ENCODE measurements at places on chromosomes 3 and 15.

DNA sequence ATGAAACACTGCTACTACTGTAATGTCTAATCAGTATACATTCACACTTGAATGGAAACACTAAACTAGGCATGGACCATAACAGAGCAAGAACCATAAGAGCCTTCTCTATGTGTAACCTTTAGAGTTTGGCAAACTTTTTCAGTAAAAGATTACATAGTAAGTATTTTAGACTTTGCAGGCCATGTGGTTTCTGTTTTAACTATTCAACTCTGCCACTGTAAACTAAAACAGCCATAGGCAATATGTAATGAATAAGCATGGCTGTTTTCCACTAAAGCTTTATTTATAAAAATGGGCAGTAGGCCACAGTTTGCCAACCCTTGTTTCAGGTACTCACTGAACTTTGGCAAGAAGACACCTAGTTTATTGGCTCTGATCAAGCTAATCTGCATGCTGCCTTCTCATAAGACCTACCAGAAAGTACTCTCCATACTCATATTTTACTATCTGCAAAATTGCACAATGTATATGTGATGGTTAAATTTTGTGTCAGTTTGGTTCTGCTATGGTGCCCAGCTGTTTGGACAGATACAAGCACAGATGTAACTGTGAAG is 46.0 kb downstream of the UACA start:
- DNase-seq, result no peak

- peak; percentile 67 for DNase-seq
These were observed 418.9 kb upstream of the NAALADL2 start for GRCh38 chr3:174440253-174440701.

GRCh38 chr15:70478251-70478990 is 284.9 kb downstream of the UACA start:
- no peak for DNase-seq

DNA sequence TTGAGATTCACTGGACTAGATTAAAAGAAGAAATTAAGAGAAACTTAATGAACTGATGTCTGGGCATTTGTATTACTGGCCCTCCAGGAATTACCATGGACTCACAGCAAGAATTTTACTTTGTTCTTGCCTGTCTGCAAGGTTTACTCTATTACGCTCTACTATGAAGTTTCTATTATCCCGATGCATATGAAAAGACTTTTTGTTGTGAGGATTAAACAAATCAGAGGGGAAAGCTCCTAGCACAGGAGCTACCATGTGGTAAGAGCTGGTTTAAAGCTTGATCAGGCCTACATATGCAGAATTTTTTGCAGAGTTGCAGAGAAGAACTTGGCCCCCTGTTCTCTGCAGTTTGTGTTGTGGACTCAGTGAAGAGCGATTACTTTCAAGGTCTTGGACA is 61.7 kb upstream of the PTX3 start:
- DNase-seq, result no peak

DNA sequence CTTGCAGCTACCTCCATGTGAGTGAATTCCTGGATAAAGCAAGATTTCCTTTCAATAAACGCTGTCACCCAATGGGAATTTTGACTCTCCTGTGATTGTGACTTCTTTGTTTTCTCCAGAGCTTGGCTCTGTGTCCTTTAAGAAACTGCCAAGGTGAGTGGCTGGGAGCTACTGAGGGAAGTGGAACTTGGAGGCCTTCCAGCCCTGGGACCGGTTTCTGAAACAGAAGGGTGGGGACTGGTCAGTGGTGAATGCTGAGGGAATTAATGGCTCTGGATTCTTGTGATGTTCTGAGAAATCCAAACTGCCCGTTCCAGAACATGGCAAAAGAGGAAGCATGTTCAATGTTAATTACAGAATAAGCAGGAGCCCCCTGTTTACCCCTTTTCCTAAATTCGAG is 41.1 kb upstream of the MYZAP start:
- no peak for DNase-seq

DNA sequence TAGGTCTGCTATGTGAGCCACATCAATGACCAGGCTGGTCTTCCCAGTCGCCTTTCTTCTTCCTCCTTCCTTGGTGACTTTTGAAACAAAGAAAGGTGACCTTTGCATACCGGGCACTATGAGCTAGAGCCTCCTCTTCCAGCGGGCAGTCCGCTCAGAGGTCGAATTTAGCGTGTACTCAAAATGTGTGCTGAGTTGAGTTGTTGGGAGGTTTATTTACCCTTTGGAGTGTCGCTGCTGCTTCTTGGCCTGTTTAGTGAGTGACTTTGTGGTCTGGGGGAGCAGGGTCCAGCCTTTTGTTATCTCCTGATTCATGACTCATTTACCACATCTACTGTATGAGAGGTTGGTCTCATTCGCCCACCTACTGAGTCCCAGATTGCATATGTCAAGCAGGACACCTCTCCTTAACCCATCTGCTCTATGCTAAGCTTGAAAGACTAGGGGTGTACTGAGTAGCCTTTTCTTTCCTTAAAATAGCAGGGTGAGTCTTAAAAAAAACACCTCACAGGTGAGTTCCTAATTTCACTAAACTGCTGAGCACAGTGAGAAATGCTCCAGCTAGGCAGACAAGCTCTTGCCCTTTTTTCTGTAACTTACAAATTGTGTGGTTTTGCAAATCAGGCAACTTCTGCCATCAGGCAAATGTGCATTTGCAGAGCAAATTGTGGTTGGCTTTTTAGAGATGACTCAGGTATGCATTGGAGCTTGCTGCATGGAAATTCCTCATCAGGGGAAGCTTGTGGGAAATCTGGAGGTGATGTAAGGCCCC is 3.2 kb upstream of the SIAH2 start:
- peak; percentile 82 for DNase-seq

- DNase-seq, result no peak
These were observed 1.4 kb downstream of the GLCE start for GRCh38 chr15:69161878-69162213.

DNA sequence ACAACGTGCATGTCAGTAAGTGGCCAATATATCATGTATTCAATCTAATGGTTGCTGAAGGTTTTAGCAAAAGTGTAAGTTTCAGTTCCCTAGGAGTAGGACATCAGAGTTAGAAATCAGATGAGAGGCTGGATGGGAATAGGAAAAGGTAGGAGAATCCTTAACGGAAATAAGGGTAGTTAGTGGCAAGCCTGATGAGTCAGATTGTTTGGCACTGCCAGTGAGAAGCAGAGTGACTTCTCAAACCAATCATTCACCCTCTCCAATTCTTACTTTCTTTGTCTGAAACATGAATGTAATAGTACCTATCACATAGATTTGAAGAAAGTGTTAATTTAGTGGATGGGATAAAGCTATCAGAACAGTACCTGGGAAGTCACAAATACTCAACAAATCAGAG is 894.0 kb downstream of the NTRK3 start:
- no peak for DNase-seq

DNA sequence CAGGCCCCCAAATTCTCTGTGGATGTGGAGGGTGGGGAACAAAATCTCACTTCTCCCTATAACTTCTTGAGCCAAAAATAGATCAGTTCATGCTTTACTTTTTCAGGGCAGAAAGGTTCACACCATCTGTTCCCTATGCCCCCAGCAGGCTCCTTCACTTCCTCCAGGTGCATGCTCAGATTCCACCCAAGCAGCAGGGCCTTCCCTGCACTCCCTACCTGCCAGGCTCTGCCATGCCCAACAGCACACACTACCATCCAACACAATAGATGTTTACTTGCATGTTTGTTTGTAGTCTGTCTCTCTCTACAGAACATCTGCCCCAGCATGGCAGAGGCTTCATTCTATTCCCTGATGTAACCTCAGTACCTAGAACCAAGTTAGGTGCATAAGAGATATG is 43.3 kb downstream of the GABRB3 start:
- no peak for DNase-seq

GRCh38 chr3:192892981-192893700 is 24.5 kb downstream of the MB21D2 start:
- peak; percentile 92 for DNase-seq

GRCh38 chr15:29860872-29861271 is 38.6 kb upstream of the TJP1 start:
- peak; percentile 55 for DNase-seq

- peak; percentile 67 for DNase-seq
These were observed 77.1 kb downstream of the WDR76 start for GRCh38 chr15:43903864-43904290.

DNA sequence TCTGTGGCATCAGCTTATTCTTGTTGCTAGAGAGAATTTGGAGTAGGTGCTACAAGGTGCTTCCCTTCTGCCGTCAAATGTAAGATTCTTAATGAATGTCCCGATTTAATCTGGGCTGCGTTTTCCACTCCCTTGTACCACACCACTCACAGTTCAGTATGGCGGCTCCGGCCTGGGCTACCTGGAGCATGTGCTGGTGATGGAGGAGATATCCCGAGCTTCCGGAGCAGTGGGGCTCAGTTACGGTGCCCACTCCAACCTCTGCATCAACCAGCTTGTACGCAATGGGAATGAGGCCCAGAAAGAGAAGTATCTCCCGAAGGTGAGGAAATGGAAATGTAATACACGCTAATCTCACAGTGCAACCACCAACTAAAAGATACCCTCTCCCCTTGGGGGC is 4.9 kb downstream of the IVD start:
- no peak for DNase-seq

DNA sequence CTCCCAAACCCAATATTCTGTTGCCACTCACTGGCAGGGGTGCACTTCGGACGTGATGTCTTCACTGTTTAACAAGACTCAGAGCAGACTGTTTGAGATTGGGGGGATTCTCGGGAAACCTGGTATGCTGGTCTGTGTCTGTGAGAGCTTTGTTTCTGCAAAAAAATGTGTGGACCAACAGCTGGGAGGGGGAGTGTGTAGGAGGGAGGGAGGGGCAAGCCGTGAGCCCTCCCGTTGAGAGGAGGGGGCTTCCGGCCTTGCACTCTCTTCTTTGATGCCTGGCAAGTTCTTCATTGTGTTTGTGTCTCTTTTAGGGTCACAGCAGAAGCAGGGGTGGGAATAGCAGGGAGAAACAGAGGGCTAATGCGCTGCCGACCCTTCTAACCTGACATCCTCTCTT is 74.9 kb upstream of the NDN start:
- DNase-seq, result no peak

- no peak for DNase-seq
These were observed 35.9 kb upstream of the MRPS22 start for GRCh38 chr3:139307601-139308555.

DNA sequence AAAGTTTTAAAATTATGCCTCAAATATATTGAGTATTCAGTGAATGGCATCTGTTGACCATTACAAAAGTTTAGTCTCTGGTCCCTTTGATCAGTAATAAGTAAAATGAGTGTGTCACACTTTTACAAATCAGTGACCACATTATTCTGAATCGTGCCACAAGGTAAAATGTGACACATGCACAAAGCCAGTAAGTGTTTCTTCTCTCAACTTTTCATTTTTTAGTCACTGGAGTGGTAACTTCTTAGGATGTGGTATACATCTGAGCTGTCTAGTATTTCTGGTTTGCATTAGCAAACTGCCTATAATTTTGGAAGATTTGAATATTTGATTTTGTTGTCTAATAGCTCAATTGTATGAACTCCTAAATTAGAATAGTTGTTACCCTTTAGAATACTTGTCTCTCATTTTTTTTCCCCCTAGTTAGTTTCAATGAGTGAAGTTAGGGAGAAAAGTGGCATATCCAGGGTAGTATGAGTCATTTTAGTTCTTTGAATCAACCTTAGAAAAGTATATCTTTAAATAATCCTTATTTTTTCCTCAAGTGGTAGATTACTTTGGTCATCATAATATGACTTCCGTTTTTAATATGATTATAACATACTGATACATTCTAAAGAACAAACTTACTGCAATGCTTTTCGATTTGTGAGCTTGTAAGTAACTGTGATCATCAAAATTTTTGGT is 18.1 kb downstream of the DNAJC13 start:
- no peak for DNase-seq

DNA sequence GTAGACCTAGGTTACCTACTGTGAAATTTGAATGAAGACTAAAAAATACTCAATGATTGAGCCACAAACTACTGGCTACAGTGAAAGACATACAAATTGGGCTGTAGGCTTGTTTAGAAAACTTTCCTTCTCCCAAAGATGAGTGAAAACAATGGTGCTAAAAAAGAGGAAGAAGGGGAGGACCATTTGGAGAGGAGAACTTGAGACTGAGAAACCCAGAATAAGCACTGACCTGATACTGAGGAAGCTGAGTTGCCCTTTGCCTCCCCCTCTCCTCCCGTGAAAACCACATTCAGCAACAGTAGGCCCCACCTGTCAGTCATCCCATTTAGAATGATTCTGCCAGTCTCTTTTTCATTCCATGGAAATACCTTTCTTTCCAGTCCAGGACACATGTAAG is 484.0 kb upstream of the TGFBR2 start:
- no peak for DNase-seq

DNA sequence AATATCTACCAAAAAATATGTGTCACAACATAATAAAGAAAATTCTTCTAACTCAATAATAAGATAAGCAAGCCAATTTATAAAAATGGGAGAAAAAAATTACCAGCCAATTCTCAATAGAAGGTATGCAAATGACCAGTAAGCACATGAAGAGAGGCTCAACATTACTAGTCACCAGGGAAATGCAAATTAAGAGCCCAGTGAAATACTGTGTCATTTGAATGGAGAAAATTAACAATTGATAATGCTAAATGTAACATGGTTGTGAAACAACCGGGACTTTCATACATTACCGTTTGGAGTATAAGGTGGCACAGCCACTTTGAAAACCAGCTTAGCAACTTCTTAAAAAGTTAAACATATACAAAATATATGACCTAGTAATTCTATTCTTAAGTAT is 460.7 kb downstream of the IGSF11 start:
- no peak for DNase-seq

DNA sequence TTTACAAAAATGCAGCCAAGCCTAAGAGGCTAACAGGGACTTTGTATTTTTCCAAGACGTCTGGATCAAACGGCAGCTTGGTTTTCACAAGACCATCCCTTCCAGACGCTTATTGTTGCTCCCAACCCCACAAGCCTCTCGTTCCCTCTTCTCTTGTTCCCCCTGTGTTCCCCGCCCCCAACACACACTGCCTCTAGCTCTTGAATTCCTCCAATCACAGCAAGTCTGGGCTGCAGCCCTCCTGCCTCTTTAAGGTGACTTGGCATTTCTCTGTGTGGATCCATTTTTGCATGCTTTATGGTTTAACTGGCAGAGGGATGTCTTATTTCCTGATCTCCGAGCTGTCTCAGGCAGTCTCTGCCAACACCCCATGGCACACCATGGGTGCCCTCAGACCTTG is 182.2 kb downstream of the ABHD5 start:
- DNase-seq, result peak; percentile 64

- DNase-seq, result no peak
These were observed 151.5 kb upstream of the BFSP2 start for GRCh38 chr3:133248389-133248788.

GRCh38 chr3:106819440-106819839 is 557.8 kb upstream of the CCDC54 start:
- DNase-seq, result no peak

- no peak for DNase-seq
These were observed 30.4 kb upstream of the FXR1 start for GRCh38 chr3:180882115-180882514.
